ENCODE measurements at places on chromosomes 12 and 14.

- no peak for DNase-seq
Measured at GRCh38 chr12:21683115-21683514, 25.5 kb upstream of the LDHB start.

- no peak for DNase-seq
Measured at GRCh38 chr14:61973981-61974380, 211.8 kb downstream of the SNAPC1 start.

DNA sequence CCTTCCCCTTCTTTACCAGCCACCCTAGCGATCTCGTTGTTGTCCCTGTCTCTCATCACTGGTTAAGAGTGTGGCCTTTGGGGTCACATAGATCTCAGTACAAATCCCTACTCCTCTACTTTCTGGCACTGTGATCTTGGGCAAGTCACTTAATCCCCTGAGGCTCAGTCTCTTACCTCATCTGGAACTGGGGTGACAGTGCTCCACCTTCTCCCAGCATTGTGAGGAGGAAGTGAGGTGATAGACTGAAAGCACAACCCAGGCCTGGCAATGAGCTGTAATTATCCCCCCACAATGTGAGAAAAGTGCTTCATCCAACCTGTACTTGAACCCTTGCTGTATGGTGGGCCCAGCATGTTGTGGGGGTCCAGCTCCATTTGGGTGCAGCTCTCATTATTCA is 48.0 kb downstream of the IRAK3 start:
- no peak for DNase-seq

DNA sequence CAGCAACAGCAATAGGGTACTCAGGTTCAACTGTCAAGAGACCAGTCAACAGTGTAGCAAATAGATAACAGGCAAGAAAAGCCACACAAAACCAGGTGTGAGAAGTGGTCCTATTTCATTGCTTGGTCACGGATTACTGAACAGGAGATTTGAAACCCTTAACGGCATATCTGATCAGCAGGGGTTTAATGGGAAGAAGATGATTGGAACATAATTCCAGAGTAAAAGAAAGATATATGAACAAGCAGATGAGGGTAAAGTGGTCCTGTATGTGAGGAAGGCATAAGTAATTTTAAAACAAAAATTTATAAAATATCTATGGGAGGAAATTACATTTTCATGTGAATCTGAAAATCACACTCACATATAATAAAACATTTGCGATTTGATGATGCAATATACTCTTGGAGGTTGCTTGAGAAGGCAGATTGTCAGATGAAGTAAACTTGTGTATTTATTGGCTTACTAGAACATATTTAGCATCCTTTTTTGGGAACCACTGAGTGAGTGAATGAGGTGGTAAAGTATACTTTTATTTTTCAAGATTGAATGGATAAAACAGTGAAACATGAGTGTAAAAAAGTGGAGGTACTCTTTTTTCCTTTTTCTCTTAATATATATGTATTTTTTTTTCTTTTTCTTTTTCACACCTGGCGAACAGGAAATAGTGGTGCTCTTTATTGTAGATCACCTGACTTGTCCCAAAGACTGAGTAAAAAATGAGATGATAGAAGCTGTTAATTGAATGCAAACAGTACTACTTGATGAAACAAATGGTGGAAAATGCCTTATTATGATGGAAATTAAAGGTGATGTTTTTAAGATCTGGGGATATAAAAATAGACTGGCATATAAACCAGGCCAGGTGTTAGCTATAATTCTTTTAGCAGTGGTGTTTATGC is 21.6 kb upstream of the SDR39U1 start:
- no peak for DNase-seq

DNA sequence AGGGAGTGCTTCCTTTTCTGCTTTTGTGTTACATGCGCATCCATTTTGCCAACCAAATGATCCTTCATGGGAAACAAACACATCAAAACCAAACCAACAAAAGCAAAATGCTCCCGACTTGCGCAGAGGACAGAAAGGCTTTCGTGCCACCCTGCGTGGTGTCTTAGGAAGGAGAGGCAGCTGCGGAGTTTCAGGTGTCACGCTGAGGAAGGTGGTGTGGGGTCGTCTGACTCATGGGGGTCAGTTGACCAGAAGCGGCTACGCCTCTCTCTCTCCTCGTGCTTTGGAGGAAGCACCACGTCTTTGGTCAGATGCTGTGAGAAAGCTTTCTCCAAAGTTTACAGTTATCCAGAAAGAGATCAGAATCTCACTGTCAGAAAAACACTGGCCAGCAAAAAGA is 7.9 kb downstream of the EMP1 start:
- DNase-seq: no peak

DNA sequence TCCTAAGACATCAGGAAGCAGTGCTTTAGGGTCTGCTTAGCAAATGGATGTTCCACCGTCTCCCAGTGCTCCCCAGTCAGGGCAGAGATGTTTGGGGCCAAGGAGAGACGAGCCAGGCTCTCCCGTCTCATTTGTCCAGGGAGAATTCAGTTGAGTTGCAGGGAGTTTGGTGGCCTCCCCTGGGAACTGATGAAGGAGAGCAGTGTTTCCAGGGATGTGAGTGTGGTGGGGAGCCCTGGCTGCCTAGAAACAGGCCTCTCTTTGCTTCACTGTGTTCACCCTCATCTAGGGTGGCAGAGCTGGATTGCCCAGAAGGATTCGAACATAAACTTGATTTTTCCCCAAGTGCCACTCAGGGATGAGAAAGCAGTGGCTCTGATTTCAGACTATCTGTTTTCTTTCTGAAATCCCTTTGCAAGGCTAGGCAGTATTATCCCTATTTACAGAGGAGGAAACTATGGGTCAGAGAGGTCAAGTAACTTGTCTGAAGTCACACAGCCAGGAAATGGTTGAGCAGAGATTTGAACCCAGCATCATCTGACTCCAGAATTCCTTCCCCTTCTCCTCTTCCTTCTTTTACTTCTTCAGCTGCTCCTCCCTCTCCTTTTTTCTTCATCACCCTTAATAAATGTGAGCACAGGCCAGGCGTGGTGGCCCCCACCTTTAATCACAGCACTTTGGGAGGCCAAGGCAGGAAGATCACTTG is 6.6 kb downstream of the TPCN1 start:
- no peak for DNase-seq

- no peak for DNase-seq
Measured at GRCh38 chr14:92400579-92401444, 77.8 kb downstream of the SLC24A4 start.

DNA sequence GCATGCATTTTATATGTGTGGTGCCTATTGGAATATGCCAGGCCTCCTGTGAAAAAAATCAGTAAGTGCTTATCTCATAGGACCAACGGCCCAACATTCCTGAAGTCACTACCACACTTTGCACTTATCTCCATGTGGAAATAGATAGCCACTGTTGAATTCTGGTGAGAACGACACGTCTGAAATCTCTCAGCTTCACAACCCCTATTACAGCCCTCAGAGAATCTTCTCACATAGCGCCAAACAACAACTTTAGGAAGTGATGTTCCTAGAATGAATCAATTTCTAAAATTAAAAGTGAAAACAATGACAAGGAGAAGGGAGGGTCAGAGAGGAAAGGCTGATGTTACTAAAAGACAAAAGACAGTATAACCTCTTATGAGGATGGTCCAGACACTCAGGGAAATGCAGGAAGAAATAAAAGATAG is 270.8 kb upstream of the BTG1 start:
- no peak for DNase-seq

GRCh38 chr12:116635487-116635886 is 76.3 kb downstream of the MAP1LC3B2 start:
- no peak for DNase-seq

DNA sequence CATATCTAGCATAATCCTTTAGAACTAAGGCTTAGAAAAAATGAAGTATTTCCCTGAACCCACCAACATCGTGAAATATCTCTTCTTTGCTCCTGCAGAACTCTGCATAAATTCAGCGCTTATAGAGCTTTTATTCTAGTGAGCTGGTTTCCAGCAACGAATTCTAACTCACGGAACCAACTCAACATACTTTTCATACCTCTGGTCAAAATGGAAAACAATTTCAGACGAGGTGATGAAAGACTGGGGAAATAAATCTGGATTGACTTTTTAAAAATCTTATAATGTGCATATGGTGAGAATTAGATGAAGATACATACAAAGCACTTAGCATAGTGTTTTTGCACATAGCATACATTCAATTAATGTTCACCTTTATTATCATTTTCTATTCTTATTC is 62.6 kb upstream of the BBS10 start:
- no peak for DNase-seq

- DNase-seq: no peak
Measured at GRCh38 chr12:111405859-111406473, at the start of gene SH2B3. Gene SH2B3, plus strand, starts transcription at chr12:111405923. Its CDS starts 12,223 bp downstream, at chr12:111418146.

GRCh38 chr14:24990050-24990449 is 59.9 kb downstream of the STXBP6 start:
- DNase-seq: no peak

DNA sequence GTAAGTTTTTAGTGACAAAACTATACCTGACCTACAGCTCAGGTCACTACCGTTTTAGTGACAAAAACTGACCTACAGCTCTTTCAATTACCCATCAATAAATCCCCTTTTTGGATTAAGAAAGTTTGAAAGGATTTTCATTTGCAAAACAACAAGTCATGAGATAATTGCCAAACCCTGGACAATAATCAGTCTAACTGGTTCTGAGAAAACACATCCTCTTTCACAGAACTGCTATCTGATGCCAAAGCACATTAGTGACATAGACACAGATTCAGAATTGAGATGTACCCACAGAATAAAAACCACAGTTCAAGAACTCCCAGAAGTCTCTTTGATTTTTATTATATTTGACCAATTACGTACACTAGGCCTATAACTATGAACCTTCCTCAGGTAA is 126.0 kb upstream of the COCH start:
- DNase-seq: no peak
